Large intestine (tissue), 12 donors: ENCODE measurements at places on chromosomes 5 and 9.
A peak's percentile ranks its signal among the peaks of the same experiment; 100 is the strongest.

DNA sequence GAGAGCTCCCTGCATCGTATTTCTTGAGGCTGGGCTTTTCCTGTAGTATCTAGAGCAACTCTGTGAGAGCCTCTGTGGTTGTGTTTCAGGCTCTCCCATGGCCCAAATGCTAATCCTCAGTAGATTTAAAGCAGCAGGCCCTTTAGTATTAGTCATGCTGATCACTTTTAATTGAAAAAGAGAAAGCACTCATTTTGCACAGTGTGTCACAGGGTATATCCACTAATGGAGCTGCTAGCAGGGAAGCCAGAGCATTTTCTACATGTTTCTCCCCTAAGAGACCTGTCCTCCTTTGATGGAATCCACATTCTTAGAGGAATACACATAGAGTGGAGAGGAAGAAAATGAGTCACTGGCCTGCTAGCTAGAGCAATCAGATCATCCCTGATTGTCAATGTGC, 348.5 kb downstream of the TMEM232 start:
- no peak for DNase-seq
- no peaks in the 10 kb centered on the region for H3K27me3 ChIP-seq
- H3K36me3 ChIP-seq: no peaks in the 10 kb centered on the region
- H3K27ac ChIP-seq: no peak overlapping the region
- H3K4me1 ChIP-seq: no peaks in the 10 kb centered on the region

- H3K27ac ChIP-seq: no peak overlapping the region
- no peaks in the 10 kb centered on the region for H3K27me3 ChIP-seq
- H3K36me3 ChIP-seq: peaks cover 50% of the 10 kb centered on the region
- H3K4me1 ChIP-seq: no peaks in the 10 kb centered on the region
Observed at GRCh38 chr5:87390075-87390474, 22.7 kb downstream of the CCNH start.

- H3K27ac ChIP-seq: no peak overlapping the region
- peaks cover 16% of the 10 kb centered on the region for H3K36me3 ChIP-seq
- no peaks in the 10 kb centered on the region for H3K4me1 ChIP-seq
- DNase-seq: no peak
Observed at GRCh38 chr5:134125039-134126015, 10.8 kb downstream of the TCF7 start.

- no peaks in the 10 kb centered on the region for H3K27me3 ChIP-seq
- no peak overlapping the region for H3K4me3 ChIP-seq
- peaks cover 63% of the 10 kb centered on the region for H3K36me3 ChIP-seq
- no peaks in the 10 kb centered on the region for H3K4me1 ChIP-seq
- H3K27ac ChIP-seq: no peak overlapping the region
Observed at GRCh38 chr5:80662108-80662507, 7.3 kb upstream of the DHFR start.

DNA sequence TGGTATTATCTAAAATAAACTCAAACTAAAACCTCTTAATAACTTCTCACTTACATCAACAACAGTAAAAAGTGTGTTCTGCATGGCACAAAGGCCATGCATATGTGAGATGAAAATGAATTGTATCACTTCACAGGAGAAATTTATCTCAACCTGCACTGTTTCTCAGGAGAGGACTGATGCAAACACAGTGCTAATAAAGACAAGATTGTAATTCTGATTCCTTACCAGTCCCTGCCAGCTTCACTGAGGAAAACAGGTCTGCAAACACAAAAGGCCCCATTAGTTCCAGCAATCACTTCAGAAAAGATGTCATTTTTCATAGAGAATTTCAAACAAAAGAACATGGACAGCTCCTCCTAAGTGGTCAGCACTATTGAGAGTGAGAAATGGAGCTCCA, 117.3 kb upstream of the PDE4D start:
- no peak for DNase-seq
- H3K4me1 ChIP-seq: no peaks in the 10 kb centered on the region
- H3K4me3 ChIP-seq: no peak overlapping the region
- no peaks in the 10 kb centered on the region for H3K27me3 ChIP-seq
- no peaks in the 10 kb centered on the region for H3K36me3 ChIP-seq
- H3K27ac ChIP-seq: no peak overlapping the region

- H3K4me1 ChIP-seq: peaks cover 68% of the 10 kb centered on the region
- no peaks in the 10 kb centered on the region for H3K27me3 ChIP-seq
- no peak for DNase-seq
- no peak overlapping the region for H3K4me3 ChIP-seq
- peaks cover 10% of the 10 kb centered on the region for H3K36me3 ChIP-seq
Observed at GRCh38 chr5:139383993-139384590, 995 bp upstream of the SLC23A1 start.

DNA sequence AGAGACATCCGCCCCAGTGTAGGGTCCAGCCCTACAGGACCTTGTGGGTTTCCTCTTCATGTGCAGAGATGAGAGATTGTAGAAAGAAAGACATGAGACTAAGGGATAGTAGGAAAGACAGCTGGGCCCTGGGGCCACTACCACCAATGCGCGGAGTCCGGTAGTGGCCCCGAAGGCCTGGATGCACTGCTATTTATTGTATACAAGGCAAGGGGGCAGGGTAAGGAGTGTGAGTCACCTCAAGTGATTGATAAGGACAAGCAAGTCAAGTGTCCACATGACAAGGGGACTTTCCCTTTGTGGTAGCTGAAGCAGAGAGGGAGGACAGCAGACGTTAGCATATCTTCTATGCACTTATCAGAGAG, 6.2 kb upstream of the TMEM141 start:
- DNase-seq: peak; percentile 86
- no peak overlapping the region for H3K4me3 ChIP-seq
- H3K4me1 ChIP-seq: peaks cover 34% of the 10 kb centered on the region
- H3K27ac ChIP-seq: no peak overlapping the region
- H3K27me3 ChIP-seq: no peaks in the 10 kb centered on the region
- no peaks in the 10 kb centered on the region for H3K36me3 ChIP-seq

- H3K4me3 ChIP-seq: no peak overlapping the region
- H3K27ac ChIP-seq: no peak overlapping the region
- no peaks in the 10 kb centered on the region for H3K4me1 ChIP-seq
Observed at GRCh38 chr5:66222455-66222854, 78.4 kb downstream of the SREK1 start.

DNA sequence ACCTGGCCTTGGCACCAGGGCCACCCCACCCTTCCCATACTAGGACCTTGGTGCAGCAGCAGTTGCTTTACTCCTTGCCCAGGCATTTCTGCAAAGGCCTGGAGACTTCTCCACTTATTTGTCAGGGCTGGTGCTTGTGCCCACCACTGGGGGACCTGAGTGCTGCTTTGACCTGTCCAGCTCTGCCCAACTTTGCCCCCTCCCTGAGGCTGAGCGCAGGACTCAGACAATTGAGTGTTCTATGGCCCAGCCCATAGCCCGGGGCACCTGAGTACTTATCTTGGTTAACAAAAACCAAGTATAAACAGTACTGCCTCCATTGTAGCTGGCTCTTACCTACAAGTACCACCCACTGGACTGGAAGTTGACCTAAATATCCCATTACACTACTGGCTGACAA, 406.1 kb upstream of the CHD1 start:
- no peak overlapping the region for H3K4me3 ChIP-seq
- H3K36me3 ChIP-seq: no peaks in the 10 kb centered on the region
- H3K27ac ChIP-seq: no peak overlapping the region
- no peaks in the 10 kb centered on the region for H3K27me3 ChIP-seq
- DNase-seq: no peak

GRCh38 chr5:66814146-66814991, 218.2 kb downstream of the MAST4 start:
- H3K36me3 ChIP-seq: no peaks in the 10 kb centered on the region
- H3K4me3 ChIP-seq: no peak overlapping the region
- H3K27ac ChIP-seq: no peak overlapping the region
- no peaks in the 10 kb centered on the region for H3K27me3 ChIP-seq

DNA sequence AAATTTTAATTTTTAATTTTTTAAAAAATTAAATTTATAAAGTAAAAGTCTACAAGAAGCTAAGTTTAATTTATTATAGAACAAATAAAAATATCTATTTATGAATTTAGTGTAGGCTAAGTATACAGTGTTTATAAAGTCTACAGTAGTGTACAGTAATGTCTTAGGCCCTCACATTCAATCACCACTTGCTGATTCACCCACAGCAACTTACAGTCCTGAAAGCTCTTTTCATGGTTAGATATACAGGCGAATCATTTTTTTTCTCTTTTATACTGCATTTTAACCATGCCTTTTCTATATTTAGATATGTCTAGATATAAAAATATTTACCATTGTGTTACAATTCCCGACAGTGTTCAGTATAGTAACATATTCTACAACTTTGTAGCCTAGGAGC, 55.9 kb downstream of the PCSK1 start:
- no peaks in the 10 kb centered on the region for H3K4me1 ChIP-seq
- no peaks in the 10 kb centered on the region for H3K36me3 ChIP-seq
- no peak for DNase-seq

DNA sequence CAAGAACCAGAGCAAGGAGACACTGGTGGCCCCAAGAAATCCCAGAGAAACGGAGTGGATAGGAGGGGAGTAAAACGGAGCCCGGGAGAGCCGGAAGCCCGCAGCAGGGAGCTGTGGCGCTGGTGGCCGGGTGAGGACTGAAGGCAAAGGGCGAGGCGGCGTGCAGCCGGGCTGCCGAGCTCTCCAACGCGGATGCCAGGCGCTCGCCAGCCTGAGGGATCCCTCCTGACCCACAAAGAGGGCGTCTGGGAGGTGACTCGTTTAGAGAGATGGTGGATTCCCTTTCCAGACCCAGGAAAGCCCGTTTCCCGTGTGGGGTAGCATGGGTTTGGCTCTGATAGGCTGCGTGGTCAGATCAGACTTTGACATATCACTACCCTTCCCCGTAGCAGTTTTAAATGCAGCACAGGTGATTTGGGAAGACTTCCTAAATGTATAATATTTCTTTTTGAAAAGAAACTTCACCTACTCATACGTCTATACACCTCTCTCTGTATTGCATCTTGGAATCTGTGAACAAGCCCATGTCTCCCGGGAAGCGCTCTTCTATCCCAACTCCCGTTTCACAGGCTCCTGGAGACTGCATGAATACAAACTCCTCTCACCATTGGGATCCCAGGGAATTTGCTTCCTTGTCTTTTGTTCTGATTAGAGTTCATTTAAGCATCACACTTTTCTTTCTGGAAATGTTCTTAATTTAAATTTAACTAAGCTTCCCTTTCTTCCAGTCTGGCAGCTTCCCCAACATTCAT, 158.1 kb downstream of the C9orf152 start:
- H3K4me3 ChIP-seq: peak overlapping the region; percentile 68
- peaks cover 44% of the 10 kb centered on the region for H3K27me3 ChIP-seq
- H3K27ac ChIP-seq: peak overlapping the region; percentile 17
- peaks cover 9% of the 10 kb centered on the region for H3K4me1 ChIP-seq

- no peak overlapping the region for H3K4me3 ChIP-seq
- no peaks in the 10 kb centered on the region for H3K27me3 ChIP-seq
- no peaks in the 10 kb centered on the region for H3K4me1 ChIP-seq
- peaks cover 90% of the 10 kb centered on the region for H3K36me3 ChIP-seq
Observed at GRCh38 chr5:150376799-150377771, 19.6 kb downstream of the TCOF1 start.

DNA sequence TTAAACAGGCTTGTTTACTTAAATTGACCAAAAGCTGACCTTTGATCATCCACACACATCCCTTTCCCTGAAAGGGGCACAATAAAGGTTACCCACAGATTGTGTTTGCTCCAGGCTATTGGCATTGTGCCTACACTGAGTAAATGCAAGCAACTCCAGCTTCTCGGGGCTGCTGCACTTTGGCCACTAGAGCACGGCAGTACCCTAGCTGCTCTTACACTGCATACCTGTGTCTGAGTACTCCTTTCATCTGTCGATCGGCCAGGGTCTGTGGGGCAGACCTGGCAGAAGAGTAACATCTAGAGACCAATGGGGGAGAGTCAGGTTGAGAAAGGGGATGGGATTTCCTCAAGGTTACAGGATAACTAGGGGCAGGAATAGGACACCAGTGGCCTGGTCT, 281.9 kb upstream of the NMUR2 start:
- DNase-seq: no peak
- no peaks in the 10 kb centered on the region for H3K4me1 ChIP-seq
- no peaks in the 10 kb centered on the region for H3K27me3 ChIP-seq
- no peaks in the 10 kb centered on the region for H3K36me3 ChIP-seq
- no peak overlapping the region for H3K4me3 ChIP-seq

GRCh38 chr9:13705918-13706317, 426.4 kb upstream of the MPDZ start:
- no peak overlapping the region for H3K27ac ChIP-seq
- no peak for DNase-seq
- no peaks in the 10 kb centered on the region for H3K36me3 ChIP-seq
- H3K4me3 ChIP-seq: no peak overlapping the region

- H3K27ac ChIP-seq: no peak overlapping the region
- H3K4me3 ChIP-seq: no peak overlapping the region
- H3K36me3 ChIP-seq: peaks cover 3% of the 10 kb centered on the region
Observed at GRCh38 chr5:131541762-131542161, 93.3 kb downstream of the RAPGEF6 start.

DNA sequence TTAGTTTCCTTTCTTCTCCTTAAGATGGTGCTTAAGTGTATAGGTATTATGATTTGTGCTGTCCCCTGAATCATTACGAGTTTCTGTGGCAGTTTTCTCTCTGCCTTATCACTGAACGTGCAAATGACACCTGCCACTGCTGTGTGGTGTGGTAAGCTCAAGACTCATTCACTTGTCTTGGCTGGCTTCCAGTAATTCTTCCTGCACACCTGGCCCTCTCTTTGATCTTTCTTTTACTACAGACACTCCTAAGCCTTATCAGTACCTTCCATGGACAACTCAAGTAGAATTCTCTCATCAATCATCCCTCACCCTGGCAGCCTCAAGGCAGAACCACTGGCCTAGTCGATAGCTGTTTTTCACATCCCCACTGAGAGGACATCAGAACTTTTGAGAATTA, 82.6 kb upstream of the ADAMTS19 start:
- H3K27ac ChIP-seq: peak overlapping the region; percentile 72
- H3K27me3 ChIP-seq: no peaks in the 10 kb centered on the region
- H3K4me1 ChIP-seq: peaks cover 14% of the 10 kb centered on the region
- no peaks in the 10 kb centered on the region for H3K36me3 ChIP-seq

- no peak overlapping the region for H3K27ac ChIP-seq
- DNase-seq: no peak
- no peak overlapping the region for H3K4me3 ChIP-seq
- no peaks in the 10 kb centered on the region for H3K36me3 ChIP-seq
- H3K27me3 ChIP-seq: no peaks in the 10 kb centered on the region
Observed at GRCh38 chr5:1540831-1541701, 17.3 kb upstream of the LPCAT1 start.

GRCh38 chr5:43649256-43649655, 46.3 kb downstream of the NNT start:
- H3K27me3 ChIP-seq: no peaks in the 10 kb centered on the region
- no peak overlapping the region for H3K4me3 ChIP-seq
- H3K27ac ChIP-seq: no peak overlapping the region
- H3K36me3 ChIP-seq: peaks cover 63% of the 10 kb centered on the region
- H3K4me1 ChIP-seq: no peaks in the 10 kb centered on the region
- no peak for DNase-seq
